ENCODE measurements at places on chromosomes 12 and 14.

DNA sequence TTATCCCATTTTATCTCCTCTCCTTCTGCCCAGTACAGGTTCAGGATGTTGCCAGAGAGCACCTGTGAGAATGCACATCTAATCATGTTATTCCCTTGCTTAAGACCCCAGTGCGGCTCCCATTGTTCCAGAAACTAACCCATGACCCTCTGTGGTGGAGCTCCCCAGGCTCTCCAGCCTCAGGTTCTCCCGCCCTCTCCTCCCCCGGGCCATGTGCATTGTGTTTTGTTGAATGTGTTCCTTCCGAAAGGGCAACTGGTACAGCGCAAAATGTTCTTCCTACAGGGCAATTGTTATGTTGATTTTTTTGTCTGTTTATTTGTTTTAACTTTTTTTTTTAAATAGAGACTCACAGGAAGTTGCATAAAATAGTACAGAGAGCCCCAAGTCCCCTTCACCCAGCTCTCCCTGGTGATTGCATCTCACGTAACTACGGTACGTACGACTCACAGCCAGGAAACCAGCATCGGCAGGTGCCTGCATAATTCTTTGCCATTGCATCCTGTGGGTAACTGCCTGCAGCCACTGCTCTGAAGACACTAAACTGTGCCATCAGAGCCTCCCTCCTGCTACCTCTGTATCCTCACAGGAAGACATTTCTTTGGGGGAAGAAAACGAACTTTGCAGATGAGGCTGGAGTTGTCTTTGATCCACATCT, 31.2 kb downstream of the TMEM132C start:
- DNase-seq, result no peak

DNA sequence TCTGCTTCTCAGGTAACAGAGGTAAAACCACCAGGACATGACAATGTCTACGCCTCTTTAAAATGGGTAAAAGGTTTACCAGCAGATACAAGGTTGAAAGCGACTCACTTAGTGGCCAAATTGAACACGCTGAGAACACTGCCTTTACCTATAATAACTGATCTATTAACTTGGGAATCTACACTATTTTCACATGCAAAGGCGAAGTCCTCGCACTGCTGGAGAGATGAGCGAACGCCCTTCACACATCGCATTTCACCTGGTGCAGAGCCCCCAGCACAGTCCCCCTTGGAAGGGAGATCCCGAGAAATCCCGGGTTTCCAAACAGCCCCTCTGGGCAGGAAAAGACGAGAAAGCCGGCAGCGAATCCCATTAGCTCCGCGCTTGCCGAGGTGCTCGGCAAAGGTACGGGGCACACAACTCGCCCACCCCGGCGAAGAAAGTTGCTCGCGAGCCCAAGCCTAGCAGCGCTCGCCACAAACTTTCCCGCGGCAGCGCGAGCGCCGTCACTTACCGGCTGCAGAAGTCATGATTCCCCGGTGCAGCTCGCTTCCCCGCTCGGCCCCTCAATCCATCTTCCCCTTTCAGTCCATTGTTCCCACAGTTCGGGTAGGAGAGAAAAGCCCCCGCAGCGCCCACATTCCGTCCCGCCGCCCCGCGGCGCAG, 423 bp downstream of the FGD6 start:
- DNase-seq, result peak; percentile 67

DNA sequence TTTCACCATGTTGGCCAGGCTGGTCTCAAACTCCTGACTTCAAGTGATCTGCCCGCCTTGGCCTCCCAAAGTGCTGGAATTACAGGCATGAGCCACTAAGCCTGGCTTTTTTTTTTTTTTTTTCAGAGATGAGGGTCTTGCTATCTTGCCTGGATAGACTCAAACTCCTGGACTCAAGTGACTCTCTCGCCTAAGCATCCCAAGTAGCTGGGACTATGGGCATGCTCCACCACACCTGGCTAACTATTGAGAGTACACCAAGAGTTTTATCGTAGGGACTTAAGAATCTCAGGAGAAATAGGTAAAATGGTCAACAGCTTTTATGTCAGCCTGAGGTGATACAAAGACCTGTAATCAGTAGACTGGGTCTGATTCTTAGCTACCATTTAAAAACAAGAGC, 31.2 kb upstream of the SIX1 start:
- no peak for DNase-seq

DNA sequence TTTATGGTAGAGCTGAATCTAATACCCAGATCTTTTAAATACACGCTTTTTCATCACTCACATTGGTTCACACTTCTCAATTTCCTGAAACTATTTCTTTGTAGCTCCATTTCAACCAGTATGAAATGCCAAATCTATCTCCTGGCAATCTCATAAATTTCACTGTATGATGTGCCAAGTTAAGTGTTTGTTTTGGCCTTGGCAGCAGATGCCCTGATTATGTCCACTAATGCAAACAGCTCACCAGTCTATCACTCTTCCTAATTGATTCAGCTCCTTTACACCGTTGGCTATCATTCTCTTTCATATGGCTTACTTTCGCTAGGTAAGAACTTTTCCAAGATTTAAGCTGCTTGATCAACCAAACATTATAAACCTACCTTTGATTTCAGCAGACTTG, 58.6 kb downstream of the ZFC3H1 start:
- DNase-seq, result no peak

Data from Karpas-422 (cell line).